ENCODE measurements at places on chromosomes 1 and 21.

- no peak for DNase-seq
Observed at GRCh38 chr1:178543290-178543607, 30.3 kb downstream of the TEX35 start.

GRCh38 chr1:161241682-161242081 is 3.7 kb upstream of the NR1I3 start:
- no peak for DNase-seq

- peak; percentile 71 for DNase-seq
Observed at GRCh38 chr1:234866007-234866866, 256.3 kb upstream of the IRF2BP2 start.

DNA sequence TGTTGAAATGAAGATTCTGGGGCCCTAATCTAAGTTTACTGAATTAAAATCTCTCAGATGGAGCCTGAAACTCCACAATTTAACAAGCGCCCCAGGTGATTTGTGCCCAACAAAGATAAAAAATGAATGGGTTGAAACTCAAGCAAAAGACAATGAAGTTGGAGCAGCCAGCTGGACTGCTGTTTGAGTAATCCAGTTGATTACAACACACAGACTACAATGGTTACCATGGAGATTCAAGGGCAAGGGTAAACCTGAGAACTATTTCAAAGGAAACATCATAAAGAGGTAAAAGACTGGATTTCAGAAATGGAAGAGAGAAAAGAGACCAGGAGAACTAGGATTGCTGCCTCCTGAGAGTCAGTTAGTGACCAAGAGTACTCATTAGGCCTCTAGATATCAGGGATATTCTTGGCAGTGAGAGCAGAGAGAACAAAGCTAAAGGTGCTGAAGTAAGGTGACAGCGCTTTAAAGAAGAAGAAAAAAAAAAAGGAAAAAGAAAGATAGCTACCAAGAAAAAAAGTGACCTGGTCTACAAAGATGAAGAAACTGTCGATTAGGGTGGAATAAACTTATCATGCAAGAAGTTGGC is 44.5 kb downstream of the LRRC53 start:
- DNase-seq: no peak

GRCh38 chr1:219897914-219898313 is 30.4 kb downstream of the SLC30A10 start:
- DNase-seq: no peak

GRCh38 chr1:223557130-223557475 is 108.4 kb downstream of the CAPN8 start:
- no peak for DNase-seq

DNA sequence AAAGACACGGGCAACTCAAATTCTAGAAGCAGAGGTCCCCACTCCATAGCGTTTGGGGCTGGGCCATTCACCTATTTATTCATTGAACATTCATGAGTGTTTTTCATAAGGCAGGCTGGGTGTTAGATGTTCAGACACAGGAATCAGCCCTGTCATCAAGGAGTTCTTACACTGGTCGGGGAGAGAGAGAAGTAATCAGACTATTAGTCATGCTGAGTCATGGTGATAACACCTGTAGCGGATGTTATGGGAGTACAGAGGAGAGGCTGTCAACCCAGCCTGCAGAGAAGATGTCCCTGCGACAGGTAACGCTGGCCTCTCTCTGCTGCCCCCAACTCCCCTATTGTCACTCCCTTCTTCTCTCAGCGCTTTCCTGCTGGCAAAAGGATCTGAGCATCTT is 17.2 kb downstream of the LY9 start:
- DNase-seq: no peak

DNA sequence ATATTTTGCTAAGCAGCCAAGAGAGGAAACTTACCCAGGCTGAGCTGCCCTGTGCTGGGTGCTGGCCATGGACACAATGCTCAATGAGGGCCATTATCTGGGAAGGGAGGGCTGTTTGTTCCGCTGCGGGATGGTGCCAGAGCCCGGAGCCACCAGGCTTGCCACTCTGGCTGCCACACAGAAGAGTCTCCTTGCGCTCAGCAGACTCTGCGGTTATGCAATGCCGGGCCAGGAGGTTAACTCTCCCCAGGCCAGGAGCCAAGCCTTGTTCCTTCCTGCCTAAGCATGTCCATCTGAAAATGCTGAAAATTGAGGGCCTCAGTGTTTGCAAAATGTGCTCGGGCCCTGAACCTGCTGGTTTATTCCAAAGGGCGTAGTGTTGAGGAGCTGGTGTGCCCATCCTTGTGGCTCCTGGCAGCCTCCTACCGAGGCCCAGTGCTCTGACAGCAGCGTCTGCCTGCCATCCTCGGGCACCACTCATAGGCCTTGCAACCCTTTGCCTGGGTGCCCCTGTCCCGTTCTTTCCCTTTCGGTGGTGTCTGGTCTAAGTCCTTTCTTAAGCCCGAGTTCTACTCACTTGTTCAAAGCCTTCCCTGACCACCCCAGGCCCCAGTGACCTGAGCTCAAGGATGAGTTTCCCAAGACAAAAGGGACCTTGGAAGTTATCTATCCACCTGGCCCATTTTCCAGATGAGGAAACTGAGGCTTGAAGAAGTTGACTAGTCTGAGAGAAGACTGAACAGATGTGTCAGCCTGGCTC is 133.8 kb upstream of the EDN2 start:
- DNase-seq: peak; percentile 93

DNA sequence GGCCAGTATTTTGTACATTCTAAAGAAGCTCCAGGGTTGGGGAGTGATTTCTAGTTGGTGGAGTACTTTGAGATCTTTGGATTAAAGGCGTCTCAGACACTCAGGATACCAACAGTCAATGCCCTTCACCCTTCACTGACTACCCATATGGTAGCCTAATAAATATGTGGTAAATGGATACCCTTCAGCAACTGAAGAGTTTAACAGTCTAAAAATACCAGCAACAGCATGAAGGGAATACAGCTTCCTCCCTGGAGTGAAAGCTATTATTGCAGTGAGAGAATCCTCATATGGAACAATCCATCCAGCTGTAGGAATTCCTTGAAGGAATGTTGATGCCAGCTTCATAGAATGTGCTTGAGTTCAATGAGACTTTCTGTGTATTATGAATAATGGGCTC is 26.8 kb downstream of the DNAJC11 start:
- DNase-seq: no peak

DNA sequence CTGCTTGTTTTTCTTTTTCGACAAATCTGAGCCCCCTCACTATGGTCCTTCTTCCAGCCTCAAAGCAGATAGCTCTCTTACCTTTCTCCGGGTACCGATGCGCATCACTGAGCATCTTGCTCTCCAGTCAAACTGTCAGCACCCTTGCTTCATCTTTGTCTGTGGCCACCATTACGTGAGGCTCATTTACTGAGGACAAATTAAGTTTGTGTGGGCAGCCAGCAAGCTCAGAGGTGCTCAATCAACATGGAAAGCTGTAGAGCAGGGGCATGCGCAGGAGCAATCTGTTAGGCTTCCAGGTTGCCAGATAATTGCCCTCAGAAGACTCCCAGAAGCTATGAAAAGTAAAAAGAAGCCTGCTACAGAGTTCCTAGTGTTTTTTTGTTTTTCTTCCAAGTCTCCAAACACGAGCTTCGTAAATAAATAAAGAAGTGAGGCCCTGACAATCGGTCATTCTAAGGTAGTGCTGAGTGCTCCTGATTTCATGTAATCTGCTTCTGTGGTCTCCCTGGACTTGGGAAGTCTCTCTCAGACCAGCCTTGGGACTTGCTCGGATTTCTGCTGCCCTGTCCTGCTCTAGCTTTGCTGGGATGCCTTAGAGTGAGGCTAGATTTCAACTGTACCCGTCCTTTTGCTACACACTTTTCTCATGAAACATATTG is 1.8 kb downstream of the C1orf53 start:
- DNase-seq: no peak

- DNase-seq: peak; percentile 85
Observed at GRCh38 chr1:27102707-27103468, 52.0 kb downstream of the SLC9A1 start.
